ENCODE measurements at places on chromosomes 5 and 9.
A peak's percentile ranks its signal among the peaks of the same experiment; 100 is the strongest.

DNA sequence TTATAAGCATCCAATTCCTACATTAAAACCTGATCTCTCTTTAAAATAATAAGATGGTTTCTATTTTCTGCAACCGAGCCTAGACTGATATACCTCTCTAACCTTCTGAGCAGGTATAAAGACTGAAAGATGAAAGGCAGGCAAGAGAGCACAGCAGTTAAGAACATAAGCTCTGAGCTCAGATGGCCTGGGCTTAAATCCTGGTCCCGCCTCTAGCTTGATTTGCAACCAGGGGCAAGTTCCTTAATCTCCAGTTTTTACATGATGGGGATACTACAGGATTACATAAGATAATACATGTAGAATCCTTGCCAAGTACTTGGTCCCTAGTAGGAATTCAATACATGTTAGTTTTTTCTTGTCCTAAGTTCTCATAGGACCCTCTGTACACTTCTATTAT is 33.9 kb downstream of the SLC24A2 start:
- no peak for DNase-seq

DNA sequence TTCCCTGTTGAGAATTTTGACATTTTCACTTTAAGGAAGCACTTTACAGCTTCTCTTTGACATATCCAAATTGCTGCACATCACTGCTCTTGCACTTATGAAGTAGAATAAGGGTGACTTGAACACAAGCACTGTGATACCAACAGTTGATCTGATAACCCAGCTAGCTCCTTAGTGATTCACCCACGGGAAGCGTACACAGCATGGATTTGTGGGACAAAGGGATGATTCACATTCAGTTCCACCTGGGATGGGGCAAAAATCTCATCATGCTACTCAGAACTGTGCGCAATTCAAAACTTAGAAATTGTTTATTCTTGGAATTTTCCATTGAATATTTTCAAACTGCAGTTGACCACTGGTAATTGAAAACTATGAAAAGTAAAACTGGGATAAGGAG is 1565.5 kb upstream of the CDH9 start:
- DNase-seq, result no peak

GRCh38 chr9:94703488-94704140 is 22.9 kb upstream of the AOPEP start:
- DNase-seq, result no peak

GRCh38 chr9:133536536-133536935 is 2.0 kb downstream of the ADAMTSL2 start:
- no peak for DNase-seq

GRCh38 chr5:157232706-157233105 is 33.2 kb upstream of the CYFIP2 start:
- no peak for DNase-seq

GRCh38 chr9:9791611-9792010 is 821.2 kb downstream of the PTPRD start:
- no peak for DNase-seq

GRCh38 chr9:126681336-126681735 is 67.6 kb downstream of the LMX1B start:
- DNase-seq, result no peak

DNA sequence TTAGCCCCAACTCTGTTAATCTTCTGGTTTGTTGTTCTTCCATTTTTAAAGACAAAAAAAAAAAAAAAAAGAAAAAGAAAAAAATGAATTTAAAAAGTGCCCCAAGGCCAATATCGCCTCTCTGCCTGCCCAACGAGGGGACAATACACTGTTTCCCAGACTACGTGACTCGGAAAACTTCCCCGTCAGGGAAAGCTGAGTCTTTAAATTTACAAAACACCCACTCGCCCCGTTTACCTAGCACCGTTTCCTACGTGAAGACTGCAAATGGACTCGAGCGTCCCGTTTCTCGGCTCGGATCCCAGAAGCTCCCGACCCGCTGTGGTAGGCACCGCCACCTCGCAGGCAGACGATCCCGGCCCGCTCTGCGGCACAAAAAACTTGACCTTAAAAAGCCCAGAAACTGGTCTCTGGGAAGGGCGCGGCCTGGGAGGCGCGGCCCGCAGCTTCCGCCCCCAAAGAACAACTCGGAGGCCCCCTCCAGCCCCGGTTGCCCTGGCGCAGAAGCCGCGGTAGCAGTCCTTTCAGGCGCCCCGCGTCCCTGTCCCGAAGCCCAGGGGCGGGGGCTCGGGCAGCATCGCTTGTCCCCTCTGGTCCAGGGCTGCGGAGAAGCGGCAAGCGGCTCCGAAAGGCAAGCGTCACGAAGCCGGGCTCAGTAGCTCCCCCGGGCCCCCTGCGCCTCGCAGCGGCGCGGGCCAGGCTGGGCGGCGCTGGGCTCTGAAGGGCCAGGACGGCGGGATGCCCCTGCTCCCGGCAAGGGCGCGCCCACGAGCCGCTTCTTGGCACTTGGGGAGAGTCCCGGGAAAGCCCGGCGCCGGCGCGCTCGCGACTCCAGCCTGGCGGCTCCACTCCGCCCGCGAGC is at the start of gene GCNT4:
Gene GCNT4 (minus strand): TSS at position 367 of the 862 bp plus-strand sequence. CDS start 22,521 bp downstream, outside the sequence.
- DNase-seq, result peak; percentile 25

DNA sequence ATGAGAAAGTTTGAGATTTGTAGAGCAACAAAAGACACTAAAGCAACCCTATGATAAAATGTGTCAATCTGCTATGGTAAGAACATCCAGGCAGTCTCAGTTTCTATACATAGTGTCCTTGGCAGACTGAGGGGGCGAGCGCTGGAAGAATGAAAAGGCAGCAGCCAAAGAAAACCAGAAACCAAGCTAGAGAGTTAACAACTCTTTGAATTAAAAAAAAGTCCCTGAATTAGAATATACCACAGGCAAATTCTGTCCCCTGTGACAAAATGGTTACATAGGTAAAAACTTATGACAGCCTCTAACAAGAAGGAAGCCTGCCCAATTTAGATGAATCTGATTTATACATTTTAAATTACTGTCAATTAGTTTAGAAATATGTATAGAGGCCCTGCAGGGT is 106.7 kb downstream of the OXCT1 start:
- no peak for DNase-seq

DNA sequence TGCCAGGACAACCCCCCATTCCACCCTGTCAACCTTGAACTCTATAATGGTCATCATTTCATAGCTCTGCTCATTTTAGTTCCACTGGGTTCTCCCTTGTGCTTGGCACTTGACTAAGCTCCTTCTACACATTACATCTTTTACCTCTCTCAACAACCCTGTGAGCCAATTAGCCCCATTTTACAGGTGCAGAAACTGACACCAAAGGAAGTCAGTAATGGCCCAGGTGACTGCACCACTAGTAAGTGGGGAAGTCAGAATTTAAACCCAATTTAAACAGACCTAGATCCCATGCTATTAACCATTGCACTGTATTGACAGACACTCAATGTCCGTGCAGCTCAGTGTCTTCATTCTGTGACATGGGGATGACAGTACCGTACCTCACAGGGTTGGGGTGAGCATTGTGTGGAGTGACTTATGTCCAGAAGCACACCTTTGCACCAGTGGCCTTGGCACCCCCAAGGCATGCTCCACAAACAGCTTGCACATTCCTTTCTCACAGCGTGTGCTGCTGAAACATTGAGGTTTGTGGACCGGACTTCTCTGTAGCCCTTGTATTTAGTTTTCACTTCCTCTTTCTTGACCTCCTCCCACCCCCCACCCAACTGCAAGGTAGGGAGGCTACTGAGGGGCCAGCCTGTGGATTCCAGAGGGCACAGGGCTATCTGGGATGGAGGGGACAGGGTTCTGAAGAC is 23.1 kb downstream of the IRF1 start:
- DNase-seq, result no peak

- DNase-seq, result no peak
Observed at GRCh38 chr5:16674750-16675149, 58.0 kb upstream of the RETREG1 start.

DNA sequence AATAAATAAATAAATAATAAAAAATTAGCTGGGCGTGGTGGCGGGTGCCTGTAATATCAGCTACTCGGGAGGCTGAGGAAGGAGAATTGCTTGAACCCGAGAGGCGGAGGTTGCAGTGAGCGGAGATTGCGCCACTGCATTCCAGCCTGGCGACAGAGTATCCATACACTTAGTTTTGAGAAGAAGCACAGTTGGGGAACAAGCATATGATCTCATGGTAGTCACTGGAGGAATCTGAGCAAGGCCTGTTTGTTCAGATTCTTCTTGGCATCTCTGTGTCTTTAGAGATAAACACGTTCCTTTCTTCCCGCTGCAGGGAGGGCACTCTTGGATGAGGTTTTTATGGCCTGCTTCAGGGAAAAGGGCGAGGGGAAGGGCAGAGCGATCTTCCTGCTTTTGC is 15.6 kb upstream of the DENND1A start:
- DNase-seq, result no peak

DNA sequence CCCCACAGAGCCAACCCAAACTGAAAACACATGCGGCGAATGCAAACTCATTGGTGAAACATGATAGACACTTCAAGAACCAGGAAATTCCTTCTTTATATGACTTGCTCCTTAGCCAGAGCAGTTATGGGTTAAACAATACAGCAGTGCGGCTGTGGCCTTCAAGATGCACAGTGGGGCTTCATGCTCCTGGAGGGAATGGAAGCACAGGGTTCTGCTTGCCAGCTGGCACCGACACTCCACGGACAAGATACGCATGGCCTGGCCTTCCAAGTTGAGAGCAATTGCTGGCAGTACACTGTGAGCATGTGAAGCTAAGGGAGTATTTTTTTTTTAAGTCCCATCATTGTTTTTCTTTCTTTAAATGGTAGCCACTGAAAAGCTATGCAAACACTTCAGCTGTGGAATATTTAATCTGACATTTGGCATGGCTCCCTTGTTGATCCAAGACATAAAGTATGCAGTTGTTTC is 451.6 kb upstream of the CD180 start:
- no peak for DNase-seq

- no peak for DNase-seq
Observed at GRCh38 chr5:137669811-137670210, 66.1 kb downstream of the KLHL3 start.

- DNase-seq, result no peak
Observed at GRCh38 chr9:78288214-78288892, 8.6 kb upstream of the PSAT1 start.

- DNase-seq, result no peak
Observed at GRCh38 chr9:86413971-86414880, 60.0 kb upstream of the TUT7 start.

DNA sequence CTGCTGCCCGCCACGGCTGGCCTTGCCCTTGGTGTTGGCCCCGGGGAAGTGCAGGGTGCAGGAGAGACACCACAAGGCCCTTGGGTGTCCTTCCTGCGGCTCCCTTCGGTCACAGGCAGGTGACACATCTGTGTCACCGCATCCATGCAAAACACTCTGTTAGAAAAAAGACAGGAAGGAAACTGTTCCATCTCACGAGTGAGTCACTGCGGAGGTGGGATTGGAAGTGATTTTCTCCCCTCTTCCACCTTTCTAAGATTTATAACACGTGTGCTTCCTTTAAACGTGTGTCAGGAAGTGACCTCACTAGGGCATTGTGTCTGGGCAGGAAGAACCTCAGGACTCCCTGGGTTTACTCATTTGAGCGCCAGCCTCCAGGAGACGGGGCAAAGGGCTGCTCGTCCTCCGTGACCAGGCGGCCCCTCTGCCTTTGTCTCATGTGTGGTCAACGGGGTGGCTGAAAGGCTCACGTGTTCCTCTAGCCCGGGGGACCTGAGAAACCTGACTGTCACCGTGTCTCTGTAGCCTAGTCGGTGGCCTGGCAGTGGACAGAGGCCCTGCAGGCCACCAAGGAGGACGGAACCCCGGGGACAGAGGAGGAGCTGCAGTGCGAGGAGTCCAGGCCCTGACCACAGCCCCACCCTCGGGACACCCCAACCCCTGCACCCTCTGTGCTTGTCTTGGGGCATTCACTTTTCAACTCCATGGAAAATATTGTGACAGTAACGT is 4.9 kb upstream of the LCN1 start:
- no peak for DNase-seq

DNA sequence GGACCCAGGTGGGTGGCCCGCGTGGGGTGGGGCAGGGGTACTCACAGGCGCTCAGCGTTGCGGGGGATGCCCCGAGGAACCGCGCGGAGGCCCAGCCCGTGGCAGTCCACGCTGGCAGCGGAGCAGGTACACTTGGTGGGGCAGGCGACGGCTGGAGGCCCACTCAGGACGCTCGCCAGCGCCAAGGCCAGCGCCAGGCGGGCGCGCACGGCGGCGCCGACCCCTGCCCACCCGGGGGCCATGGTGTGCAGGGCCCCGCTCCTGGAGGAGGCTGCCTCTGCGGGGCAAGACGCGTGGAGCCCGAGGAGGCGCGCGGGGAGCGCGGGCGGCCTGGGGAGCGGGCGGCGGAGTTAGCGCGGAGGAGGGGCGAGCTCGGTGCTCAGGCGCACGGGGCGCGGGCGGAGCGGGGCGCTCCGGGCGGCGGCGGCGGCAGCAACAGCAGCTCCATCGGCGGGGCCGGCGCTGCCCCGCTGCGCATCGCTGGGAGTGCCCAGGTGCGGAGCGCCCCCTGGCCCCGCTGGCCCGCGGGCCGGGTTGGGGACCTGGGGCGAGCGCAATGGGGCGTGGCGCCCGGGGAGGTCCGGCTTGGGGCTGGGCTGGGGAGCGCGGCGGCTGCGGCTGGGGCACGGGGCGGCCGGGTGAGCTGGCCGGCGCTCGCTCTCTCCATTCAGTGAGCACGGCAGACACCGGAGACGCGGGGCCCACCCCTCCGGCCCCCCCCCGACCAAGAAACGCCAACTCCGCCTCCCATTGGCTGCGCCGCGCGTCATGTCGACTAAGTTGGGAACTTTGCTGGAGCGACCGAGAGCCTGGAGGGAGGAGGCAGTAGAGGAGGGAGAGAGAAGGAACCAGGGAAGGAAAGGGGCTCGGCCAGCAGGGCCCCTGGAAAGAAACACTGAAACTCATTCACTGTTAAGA is at the start of gene SLIT3:
Gene SLIT3 (minus strand): TSS at position 672 of the 918 bp plus-strand sequence. CDS start 430 bp downstream, at position 242.
- DNase-seq, result no peak

DNA sequence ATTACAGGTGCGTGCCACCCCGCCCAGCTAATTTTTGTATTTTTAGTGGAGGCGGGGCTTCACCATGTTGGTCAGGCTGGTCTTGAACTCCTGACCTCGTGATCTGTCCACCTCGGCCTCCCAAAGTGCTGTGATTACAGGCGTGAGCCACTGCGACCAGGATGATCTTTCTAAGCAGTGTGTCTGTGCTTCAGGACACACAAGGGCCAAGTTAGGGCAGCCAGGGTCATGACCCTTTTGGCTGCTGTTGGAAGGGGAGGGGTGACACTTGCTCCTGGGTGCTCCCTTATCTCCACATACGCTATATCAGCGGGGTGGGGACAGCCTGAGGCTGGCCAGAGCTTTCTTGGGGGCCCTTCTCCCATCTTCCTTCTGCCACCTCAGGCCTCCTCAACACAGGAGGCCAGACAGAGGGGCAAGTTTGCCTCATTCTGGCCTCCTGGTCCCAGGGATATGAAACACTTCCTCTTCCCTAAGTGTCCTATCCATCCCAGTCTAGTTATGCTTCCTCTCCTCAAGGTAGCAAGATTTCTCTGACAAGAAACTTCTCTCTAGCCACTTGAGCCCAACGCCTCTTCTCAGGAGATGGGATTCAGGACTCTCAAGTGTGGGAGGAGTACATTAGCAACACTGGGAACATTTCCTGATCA is 1.9 kb upstream of the ZNF79 start:
- DNase-seq, result no peak

GRCh38 chr9:83199240-83199639 is 136.3 kb upstream of the RASEF start:
- no peak for DNase-seq

GRCh38 chr5:139392324-139392677 is 2.6 kb upstream of the MZB1 start:
- DNase-seq, result no peak

GRCh38 chr9:24382566-24382965 is 163.1 kb downstream of the IZUMO3 start:
- DNase-seq, result no peak

- no peak for DNase-seq
Observed at GRCh38 chr9:385818-386398, 171.2 kb downstream of the DOCK8 start.

GRCh38 chr5:78647351-78647818 is 1.2 kb downstream of the LHFPL2 start:
- no peak for DNase-seq

Measured in activated CD8-positive, alpha-beta memory T cell treated with anti-CD3 and anti-CD28 coated beads for 1 hour (primary cell).